Activated T-cell treated with anti-CD3 and anti-CD28 coated beads for 1 hour (primary cell): ENCODE measurements at places on chromosomes 5 and 9.

- no peak for DNase-seq
These were observed 671.8 kb upstream of the SEMA6A start for GRCh38 chr5:117246424-117246823.

DNA sequence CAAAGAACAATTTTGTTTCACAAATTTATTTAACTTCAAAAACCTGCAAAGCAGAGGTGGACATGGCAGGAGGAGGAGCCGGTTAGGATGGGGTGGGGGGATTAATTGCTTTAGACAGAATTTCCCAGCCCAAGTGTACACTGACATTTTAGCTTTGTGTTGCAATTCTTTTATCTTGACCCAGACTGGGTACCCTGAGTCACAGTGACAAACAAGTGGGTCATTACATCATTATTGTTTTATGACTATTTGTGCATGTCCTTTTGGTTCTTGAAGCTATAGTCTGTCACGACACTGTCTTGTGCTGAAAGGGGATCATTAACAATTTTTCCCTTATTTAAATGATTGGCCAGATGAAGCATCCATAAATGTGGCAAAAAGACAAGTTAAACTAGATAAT lies 84.5 kb upstream of the VCAN start:
- DNase-seq = no peak

GRCh38 chr9:129900263-129901027 lies 65.2 kb downstream of the USP20 start:
- DNase-seq = no peak

GRCh38 chr9:83287021-83287420 lies 224.1 kb upstream of the RASEF start:
- DNase-seq = no peak

DNA sequence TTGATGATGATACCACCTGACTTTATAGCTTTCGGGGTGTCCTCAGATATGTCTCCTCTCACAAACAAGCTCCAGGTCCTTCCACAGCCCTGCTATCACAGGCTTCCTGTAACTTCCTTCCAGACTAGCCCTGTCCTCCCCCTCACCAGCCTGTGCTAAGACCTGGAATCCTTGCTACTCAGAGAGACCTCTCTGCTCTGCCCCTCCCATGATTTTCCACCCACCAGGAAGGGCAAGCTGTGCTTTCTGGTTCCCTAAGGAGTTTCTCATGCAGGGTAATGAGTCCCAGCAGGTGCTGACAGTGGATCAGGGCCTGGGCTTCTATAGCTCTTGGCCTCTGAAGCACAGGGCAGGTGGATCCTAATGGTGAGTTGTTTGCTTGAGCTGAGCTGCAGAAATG lies 86.9 kb downstream of the AOPEP start:
- no peak for DNase-seq

GRCh38 chr9:129936222-129936621 lies 101.0 kb downstream of the USP20 start:
- DNase-seq = no peak

GRCh38 chr5:72611118-72611730 lies 104.0 kb upstream of the ZNF366 start:
- peak; percentile 23 for DNase-seq

DNA sequence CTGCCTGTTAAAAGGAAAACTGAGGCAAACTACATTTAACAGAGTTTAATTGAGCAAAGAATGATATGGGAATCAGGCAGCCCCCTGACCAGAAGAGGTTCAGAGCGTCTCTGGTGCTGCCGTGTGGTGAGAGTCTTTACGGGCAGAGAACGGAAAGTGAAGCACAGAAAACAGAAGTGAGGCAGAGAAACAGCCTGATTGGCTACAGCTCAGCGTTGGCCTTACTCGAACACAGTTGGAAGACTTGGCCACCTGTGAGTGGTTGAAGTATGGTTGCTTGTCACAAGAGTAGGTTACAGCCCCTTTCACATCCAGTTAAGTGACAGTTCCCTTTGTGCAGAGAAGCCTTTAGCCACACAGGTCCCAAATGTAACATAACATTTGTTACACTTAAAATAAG lies 16.9 kb upstream of the FBP1 start:
- no peak for DNase-seq

DNA sequence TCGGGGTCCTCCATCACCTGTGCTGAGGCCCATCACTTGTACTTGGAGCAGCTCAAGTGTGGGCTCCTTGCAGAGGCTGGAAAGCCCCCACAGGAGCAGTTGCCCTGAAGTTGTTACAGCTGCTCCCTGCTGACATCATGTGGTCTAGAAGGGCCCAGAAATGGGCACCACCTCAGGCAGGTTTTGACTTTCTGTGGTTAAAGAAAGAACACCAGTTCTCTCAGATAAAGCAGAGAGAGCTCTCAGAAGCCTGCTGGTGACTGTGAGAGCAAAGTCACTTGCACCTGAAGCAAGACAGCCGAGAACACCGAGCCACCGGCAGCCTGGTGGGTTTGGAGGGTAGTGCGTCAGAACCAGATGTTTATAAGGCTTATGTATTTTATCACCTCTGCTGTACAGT lies 70.4 kb downstream of the MVB12B start:
- peak; percentile 39 for DNase-seq

- DNase-seq = no peak
These were observed 1.3 kb downstream of the MAT2B start for GRCh38 chr5:163506726-163507125.

DNA sequence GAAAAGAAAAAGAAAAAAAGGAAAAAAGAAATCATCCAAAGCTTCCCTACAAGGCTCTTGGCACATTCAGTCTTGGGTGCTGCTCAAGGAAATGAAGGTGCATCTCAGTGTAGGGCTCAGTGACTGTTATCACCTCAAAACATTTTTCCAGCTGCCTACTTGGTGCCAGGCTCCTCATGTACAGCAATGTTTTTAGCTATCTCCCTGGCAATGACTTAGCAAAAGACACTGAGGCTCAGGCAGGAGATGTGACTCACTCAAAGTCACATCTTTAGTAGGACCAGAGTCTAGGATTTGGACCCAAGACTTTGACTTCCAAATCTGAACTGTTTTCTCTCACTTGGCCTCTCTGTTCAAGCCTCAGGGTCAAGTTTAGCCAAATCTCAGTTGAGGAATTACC lies 264.2 kb downstream of the CRB2 start:
- DNase-seq = no peak

- DNase-seq = no peak
These were observed 167.8 kb downstream of the COL23A1 start for GRCh38 chr5:178422400-178422775.

DNA sequence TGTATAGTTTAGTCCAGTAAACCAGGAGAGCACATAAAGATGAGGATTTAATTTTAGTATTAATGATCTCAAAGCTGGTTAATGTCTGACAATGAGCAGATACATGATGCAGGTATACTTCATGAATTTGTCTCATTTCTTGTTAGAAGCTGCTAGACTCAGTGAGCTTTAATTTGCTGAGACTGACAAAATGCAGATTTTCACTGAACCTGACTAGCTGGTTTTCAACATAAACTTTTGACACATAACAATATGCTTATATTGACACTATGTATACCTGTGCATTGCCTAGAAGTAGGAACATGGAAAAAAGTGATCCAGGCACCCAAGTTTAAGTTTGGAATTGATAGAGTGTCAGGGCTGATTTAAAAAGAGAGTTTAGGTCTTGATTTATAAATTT lies 10.8 kb downstream of the UBLCP1 start:
- no peak for DNase-seq

DNA sequence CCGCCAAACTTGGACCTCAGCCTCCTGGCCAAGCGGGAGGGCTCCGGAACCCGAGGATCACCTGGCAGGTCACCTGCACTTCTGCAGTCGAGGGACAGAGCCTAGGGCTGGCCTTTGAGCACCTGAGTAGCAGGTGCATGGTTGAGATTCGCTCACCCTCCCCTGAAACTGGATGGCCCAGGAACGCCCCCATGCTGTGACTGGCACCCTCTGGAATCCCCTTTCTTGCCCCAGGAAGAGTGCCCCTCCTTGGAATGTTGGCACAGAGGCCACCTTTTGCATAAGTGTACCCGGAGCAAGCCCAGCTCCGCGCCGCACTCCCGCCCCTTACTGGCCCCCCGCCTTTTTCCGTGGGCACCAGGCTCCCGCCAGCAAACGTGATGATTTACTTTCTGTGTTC lies 112.5 kb upstream of the IER5L start:
- no peak for DNase-seq
